Astrocyte of the spinal cord (primary cell): ENCODE measurements at places on chromosomes 6 and 20.

DNA sequence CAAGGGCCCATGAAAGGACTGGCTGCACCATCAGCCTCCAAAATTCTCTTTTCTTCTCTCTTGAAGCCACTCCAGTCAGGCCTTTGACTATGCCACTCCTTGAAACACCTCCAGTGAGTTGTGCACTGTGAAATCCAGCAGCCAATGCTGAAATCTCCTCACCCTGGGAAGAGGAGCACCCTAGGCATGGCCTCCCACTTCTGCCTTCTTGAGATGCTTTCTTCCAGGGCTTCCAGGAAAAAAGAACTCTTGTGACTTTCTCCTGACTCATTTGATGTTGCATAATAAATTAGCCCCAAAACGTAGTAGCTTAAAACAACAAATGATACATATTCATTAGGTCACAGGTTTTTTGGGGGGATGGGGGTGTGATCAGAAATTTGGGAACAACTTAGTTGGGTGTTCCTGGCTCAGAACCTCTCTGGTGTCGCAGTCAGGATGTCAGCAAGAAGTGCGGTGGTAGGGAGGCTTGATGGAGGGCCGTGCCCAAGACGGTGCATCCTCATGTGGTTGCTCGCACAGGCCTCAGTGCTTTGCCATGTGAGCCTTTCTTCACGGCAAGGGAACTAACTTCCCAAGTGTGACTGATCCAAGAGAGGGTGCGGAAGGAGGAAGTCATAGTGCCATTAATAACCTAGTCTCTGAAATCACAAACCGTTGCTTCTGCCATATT, 12.1 kb downstream of the NCR2 start:
- no peak for DNase-seq

DNA sequence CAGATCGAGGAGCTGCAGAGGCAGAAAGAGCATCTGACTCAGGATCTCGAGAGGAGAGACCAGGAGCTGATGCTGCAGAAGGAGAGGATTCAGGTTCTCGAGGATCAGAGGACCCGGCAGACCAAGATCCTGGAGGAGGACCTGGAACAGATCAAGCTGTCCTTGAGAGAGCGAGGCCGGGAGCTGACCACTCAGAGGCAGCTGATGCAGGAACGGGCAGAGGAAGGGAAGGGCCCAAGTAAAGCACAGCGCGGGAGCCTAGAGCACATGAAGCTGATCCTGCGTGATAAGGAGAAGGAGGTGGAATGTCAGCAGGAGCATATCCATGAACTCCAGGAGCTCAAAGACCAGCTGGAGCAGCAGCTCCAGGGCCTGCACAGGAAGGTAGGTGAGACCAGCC, 26.2 kb downstream of the C20orf173 start:
- no peak for DNase-seq

DNA sequence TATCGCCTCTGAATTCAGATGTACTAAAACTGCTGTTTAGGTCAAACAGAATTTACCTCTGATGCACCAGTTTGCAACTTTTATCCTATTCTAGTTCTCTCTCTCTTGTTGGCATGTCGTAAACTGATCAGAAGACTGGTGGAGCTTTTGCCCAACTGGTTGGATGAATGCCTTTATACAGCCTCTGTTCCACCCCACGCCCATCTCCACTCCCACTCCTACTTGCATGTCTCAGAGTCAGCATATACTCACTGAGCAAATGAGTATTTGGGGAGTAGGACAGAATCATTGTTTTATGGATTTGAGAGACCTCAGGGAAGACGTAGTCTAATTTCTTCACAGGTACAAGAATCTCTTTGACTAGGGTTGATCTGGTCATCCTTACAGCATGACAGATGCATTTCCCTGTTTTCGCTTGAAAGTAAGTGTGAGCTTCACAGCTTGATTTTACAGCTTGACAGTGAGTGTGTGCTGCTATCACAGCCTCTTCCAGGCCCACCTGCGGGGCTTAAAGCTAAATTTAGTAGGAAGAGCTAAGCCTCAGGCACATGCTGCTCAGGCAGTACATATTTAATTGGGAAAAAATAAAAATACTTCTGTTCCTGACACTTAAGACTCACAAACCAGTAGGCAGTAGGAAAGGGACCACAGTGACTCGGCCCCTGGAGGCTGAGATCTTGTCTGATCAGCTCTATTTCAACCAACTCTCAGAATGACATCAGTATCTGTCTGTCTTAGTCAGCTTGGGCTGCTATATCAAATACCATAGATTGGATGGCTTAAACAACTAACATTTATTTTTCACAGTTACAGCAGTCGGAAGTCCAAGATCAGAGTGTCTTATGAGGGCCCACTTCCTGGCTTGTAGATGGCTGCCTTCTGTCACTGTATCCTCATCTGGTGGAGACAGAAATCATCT, 30.4 kb downstream of the TRMT6 start:
- peak; percentile 7 for DNase-seq

DNA sequence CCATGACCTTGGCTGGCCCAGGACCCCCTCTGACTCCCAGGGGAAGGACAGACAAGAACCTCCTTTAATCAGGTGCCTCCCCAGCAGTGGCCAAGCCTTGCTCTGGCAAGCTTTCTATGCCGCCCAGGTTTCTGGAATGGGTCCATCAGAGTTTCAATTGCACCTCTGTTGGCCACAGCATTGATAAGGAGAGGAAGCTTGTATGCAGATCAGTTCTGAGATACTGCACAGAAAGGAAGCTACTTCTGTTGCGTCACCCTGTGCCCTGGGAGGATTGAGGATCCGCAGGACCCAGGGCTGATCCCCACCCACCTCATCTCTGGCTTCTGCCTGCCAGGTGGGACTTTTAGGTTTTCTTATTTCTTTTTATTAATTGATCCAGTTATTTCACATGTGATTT, 167.2 kb downstream of the TFAP2C start:
- DNase-seq, result no peak

DNA sequence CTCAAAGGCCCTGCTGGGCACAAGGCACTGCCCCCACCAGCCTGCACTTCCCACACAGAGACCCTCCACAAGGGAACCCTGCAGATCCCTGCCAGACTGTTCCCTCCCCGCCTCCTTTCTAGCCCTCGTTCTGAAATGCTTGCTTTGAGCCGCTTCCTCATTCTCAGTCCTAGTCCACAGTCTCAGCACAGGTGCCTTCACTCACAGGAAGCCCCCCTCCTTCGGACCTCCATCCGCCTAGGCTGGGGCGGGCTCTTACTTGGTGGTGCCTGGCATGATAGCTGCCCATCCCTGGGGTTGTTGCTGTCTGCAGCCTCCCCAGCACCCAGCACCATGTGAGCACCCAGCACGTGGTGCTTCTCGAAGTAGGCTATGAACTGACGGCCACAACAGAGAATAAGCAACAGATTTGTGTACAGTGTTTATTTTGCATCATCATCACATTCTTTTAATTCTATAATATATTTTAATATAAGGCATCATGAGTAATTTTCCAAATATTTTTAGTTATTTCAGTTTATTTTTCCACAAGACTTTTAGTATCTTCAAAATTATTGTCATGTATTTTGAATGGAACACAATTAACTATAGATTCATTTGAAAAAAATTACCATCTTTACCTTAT, 12.3 kb downstream of the CST5 start:
- no peak for DNase-seq

DNA sequence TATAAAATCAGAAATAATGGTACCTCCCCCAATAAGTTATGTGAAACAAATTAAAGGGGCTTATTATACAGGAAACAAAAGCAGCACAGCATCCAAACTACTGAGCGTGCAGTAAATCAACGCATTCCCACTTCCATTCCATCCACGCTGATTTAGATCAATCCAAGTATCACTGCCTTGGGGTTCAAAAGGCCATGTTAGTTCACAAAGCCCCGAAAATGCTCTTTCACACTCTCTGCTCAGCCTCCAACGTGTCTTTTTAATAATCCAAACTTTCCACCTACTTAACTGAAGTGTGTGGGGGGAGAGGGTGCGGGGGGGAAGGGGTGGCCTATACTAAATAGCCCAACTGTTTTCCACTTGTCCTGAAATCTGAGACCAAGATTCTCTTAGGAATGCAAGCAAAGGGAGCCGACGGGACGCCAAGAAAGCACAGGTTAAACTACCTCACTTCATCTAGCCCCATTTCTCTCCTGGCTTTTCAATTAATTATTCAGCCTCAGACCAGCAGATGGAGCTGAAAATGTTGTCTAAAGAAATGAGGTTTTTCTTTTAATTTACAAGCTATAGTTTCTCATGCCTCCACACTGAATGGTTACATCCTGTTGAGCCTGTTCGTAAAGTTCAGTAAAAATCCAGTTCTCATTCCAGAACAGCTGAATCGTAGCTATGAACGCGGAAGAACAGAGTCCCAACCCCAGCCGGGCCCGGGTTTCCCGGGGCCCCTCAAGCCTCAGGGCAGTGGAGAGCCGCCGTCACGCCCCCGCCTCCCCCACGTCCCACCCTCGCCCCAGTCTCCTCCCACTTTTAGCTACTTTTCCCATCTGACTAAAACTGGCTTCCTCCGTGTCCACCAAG, 1.0 kb upstream of the NXT1 start:
- peak; percentile 72 for DNase-seq

DNA sequence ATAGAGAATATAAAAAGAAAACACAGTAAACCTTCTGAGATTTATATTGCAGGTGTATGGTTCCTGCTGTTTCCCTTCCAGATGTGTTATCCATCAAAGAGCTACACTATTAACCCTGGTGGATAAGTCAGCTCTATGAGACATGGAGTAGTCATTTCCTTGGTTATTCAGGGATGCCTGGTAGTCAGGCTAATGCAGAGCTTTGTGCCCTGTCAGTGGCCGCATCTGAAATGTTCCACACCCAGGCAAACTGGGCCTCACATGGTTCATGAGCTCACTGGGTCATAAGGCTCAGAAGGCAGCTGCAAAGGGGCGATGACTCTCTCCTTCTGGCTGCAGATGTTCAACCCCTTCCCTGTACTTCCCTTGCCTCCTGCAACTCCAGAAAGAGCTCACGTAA, 473.6 kb downstream of the EPHA7 start:
- DNase-seq, result peak; percentile 60

GRCh38 chr20:57003012-57003411, 263.4 kb downstream of the BMP7 start:
- no peak for DNase-seq

GRCh38 chr6:34126419-34126818, 19.5 kb downstream of the GRM4 start:
- DNase-seq, result no peak

GRCh38 chr6:4844108-4844507, 67.9 kb downstream of the CDYL start:
- DNase-seq, result no peak

- no peak for DNase-seq
Observed at GRCh38 chr6:30614044-30614842, 2.8 kb downstream of the PPP1R10 start.

GRCh38 chr6:43089467-43089866, 13.4 kb downstream of the PTK7 start:
- DNase-seq, result no peak

- DNase-seq, result peak; percentile 22
Observed at GRCh38 chr20:59933296-59933848, at the start of gene SYCP2. Gene SYCP2, minus strand, starts transcription at chr20:59933637. Its CDS starts 11,224 bp downstream, at chr20:59922413.

GRCh38 chr20:17971300-17972013, 2.6 kb downstream of the MGME1 start:
- DNase-seq, result peak; percentile 78

DNA sequence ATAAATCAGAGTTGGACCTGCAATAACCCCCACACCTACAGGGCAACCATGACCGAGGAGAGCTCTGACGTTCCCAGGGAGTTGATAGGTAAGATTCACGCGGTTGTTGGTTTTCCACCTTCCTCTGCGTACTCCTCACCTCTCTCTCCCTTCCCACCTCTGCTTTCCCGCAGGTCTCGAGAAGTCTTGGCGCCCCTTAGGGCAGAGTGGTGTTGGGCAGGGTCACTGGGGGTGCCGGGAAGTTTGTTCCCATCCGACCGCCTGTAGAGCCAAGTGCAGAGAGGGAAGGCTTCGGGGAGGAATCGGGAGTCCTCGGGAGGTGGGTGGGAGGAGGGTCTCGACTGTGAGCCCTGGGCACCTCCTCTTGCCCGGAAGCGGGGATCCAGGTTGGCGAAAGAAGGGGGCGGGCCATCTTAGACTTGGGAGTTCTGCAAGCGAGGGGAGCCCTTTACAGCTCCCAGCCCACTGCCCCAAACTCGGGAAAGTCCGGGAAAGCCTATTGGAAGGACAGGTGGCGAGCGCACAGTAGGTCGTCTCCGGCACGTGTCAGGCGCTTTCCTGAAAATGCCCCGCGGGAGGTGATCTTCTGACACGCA, 672 bp downstream of the CARMIL1 start:
- no peak for DNase-seq

DNA sequence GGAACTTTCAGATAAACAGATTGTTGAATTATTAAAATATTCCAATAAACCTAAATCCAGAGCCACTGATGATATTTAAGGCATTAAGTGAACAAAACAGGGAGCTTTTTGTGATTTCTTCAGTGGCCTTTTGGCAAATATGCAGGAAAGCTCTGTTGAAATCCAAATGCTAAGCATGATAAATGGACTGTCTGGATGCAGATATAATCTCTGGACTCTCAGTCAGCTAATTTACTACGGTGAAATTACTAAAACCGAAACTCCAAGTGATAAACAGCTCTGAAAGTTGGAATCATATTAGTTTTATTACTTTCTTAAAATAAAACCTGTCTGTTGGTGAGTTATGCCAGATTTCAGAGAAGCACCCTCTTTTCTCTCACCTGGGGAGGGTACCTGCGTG, 120.3 kb downstream of the IMPG1 start:
- no peak for DNase-seq

GRCh38 chr6:69416776-69417175, 380.0 kb downstream of the LMBRD1 start:
- peak; percentile 55 for DNase-seq
